Activated CD4-positive, alpha-beta T cell treated with anti-CD3 and anti-CD28 coated beads, Interleukin-2, Interleukin-6, amounts not matched to agents 100 ng/mL and 50 ng/mL, durations not matched to agents 16 hours and 8 hours (primary cell): ENCODE measurements at places on chromosomes 2 and 18.

DNA sequence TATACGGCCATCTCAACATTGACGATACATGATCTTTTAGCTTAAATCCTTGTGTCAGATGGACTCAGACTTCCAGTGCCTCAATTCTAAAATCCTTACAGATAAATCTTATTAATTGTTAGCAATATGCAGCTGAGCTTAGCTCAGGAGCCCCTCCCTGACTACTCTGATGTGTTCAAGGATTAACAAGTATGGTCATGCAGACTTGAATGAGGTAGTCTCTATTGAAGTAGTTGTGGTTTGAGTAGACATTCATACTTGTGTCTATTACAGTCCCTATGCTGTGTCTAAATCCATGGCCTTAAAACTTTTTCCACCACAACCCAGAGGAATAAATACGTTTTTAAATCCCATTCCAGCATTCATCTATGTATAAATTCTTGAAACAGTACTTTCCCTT, 119.5 kb downstream of the NUP35 start:
- DNase-seq, result no peak

GRCh38 chr2:225354281-225354774, 45.2 kb upstream of the NYAP2 start:
- DNase-seq, result no peak

DNA sequence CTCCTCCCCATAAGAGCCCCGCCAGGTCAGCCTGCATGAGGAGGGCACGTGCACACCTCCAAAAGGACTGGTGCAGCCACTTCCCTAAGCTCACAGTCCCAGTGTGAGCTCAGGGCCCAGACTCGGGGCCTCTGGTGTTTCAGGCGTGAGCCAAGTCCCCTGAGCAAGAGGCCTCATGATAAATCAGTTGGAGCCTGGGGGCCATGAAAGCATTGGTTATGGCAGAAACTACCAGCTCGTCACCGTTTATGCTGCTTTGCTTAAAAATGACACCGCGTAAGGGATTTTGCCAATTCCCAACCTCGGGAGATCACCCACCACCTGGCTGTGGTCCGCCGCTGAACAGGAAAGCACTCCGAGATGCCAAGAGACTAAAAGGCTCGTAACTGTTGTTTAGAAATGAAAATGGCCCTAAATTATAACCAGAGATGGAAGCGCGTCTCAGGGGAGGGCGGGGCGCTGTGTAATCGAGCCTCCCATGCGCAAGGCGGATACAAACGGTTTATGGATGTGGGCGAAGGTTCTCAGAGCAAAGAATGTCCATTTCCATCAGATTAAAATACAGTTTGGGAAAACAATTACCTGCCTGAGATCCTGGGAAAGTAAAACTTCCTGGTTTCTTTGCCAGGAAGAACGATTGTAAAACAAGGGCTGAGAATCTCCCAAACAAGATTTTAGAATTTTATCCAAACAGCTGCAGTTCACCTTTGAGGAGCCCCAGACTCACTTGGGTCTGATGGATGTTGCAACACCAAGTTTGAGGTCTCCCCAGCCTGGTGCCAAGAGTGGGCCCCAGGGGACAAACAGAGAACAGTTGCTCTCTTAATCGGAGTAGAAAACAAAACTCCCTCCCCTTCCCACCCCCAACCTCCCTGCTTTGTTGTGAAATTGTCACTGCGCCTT, 141.4 kb downstream of the BCL2 start:
- no peak for DNase-seq

DNA sequence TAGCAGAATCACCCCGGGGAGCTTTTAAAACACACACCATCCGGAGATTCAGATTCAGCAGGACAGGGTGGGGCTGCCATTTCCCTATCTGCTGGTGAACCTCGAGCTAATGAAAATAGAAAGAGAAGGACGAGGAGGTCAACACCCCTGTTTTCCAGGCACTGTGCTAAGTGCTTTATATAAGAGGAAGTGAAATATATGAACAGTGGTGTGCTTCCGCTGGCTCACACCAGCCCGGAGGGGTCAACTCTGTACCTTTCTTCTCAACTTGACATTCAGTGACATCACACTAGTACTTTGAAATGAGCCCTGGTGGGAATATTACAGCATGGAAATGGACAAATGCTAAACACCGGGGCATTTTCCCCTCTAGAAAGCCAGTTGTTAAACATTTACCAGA, 108.3 kb upstream of the LTBP1 start:
- DNase-seq, result no peak

- DNase-seq, result no peak
Measured at GRCh38 chr2:9638532-9638931, 7.7 kb upstream of the YWHAQ start.

GRCh38 chr2:170206246-170206645, 28.3 kb downstream of the MYO3B start:
- no peak for DNase-seq

DNA sequence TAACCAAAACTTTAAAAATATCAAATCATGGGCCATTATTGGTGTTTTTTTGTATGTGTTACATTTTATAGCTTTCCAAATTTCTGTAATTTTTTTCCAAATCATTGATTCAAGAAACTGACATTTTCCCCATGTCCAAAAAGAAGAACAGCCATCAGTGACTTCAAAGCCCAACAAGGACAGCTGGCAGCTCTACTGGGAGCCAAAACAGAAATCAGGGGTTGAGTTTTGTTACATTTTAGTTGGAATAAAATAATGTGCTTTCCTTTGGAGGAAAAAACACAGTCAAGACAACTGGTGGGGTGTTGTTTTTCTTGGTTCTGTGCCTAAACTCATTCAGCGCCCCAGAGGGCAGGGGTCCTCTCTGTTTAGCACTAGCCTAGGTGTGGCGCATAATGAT, 23.8 kb downstream of the AKAIN1 start:
- no peak for DNase-seq

DNA sequence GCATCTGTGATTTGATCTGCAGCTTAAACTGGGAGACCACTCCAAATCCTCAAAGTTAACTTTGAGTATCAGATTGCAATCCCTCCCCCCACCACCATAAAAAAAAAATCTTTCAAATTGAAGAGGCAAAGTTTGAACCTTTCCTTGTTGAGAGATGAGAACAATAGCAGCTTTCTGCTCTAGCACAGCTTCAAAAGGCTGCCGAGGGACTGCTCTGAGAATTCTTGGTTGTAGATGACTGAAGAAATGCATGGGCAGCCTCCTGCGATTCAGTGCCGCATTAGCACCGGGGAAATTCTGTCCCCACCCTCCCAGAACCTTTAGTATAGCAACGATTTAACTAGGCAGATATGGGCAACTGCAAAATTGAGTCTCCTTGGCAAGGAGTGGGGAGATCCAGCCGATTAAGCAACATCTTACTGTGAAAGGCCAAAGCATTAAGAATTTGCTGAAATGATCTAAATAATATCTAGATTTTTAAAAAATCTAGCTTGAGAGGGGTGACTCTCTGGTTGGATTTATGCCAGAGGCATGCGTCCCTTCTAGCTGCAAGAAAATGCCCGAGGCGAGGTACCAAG, 3.9 kb upstream of the SP5 start:
- no peak for DNase-seq

GRCh38 chr2:178280244-178280852, 86.0 kb downstream of the OSBPL6 start:
- DNase-seq, result peak; percentile 65

DNA sequence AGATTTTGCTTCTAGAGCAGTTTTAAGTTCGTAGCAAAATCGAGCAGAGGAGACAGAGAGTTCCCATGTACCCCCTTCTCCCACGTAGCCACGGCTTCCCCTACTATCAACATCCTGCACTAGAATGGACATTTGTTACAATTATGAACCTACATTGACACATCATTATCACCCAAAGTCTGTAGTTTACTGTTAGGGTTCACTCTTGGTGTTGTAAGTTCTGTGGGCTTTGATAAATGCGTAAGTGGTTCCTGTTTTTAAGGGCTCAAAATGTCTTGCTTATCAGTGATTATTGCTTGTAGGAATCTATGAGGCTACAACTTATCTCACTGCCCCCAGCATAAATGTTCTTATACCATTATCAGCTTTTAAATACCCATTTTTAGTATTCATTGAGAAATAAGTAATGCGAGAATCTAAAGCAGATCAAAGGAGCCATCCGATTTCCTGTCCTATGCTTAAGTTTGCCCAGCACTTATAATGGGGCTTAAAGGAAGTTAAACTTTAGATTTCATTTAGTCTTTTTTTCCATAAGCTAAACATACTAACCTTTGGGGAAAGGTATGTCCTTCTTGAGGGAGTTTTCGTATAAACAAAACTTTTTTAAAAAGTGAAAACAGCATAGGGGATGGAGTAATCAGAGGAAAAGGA, 118.7 kb downstream of the HAUS1 start:
- DNase-seq, result no peak

DNA sequence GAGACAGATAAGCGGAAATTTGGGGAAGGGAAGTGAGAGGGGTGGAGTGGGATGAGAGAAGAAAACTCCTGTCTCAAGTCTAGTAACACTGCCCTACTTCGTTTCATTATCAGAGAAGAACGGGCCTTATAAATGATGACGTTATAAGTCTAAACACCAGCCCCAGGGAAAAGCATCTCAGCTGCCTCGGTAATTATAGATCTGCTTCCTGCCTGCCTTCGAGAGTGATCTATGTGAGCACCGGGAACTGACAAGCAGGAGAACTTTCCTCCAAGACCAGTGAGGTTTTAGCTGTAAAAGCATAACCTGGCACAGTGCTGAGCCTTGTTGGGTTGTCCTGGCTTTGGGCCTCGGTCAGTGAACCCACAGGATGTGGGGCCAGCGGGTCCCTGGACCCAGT, 227.9 kb upstream of the SIX2 start:
- no peak for DNase-seq

- DNase-seq, result no peak
Measured at GRCh38 chr2:15899751-15900493, 40.4 kb upstream of the MYCN start.
